ENCODE measurements at places on chromosomes 12 and 14. TPM values are rescaled to one million over a fixed set of nuclear protein-coding genes. Genes with fewer than 3 reads are reported as not detected.
A peak's percentile ranks its signal among the peaks of the same experiment; 100 is the strongest.

DNA sequence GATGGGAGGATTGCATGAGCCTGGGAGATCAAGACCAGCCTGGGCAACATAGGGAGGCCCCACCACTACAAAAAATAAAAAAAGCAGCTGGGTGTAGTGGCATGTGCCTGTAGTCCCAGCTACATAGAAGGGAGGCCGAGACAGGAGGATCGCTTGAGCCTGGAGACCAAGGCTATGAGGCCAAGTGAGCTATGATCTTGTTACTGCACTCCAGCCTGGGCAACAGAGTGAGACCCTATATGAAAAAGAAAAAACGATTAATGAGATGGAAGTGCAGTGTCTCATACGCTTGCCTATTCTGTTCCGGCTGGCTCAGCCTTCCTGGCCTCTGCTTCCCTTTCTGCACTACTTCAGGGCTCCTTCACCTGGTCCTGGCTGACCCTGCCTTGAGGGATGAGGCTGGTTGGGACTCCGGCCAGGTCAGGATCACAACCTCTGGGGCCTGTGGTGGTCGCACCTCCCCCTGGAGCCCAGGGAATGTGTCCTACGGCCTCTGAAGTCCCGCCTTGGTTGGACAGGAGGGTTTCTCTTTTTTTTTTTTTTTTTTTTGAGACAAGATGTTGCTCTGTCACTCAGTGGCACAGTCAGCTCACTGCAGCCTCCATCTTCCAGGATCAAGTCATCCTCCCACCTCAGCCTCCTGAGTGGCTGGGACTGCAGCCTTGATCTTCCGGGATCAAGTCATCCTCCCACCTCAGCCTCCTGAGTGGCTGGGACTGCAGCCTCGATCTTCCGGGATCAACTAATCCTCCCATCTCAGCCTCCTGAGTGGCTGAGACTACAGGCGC lies 10.7 kb downstream of the TEDC1 start:
- DNase-seq = no peak

GRCh38 chr14:51846631-51847488 lies 13.6 kb upstream of the GNG2 start:
- DNase-seq = peak; percentile 44

The A2ML1 gene
- polyA plus RNA-seq = 0.08 TPM

The TMEM116 gene
- 25.2 TPM for polyA plus RNA-seq

DNA sequence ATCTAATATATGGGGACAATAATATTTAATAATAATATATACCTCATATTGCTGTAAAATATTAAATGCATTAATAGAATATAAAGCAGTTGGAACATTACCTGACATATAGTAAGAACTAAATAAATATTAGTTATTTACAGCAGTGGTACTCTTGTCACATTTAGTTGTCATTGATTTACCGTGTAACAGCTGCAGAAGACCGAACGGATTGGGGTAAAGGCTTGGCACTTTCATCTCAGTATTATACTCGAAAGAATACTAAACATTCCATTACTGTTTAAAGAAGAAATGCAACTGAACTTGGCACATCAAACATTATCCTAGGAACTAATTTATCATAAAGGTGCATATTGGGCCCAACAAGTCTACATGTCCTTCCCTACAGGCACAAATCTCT lies 61.1 kb downstream of the ITPR2 start:
- DNase-seq = no peak

DNA sequence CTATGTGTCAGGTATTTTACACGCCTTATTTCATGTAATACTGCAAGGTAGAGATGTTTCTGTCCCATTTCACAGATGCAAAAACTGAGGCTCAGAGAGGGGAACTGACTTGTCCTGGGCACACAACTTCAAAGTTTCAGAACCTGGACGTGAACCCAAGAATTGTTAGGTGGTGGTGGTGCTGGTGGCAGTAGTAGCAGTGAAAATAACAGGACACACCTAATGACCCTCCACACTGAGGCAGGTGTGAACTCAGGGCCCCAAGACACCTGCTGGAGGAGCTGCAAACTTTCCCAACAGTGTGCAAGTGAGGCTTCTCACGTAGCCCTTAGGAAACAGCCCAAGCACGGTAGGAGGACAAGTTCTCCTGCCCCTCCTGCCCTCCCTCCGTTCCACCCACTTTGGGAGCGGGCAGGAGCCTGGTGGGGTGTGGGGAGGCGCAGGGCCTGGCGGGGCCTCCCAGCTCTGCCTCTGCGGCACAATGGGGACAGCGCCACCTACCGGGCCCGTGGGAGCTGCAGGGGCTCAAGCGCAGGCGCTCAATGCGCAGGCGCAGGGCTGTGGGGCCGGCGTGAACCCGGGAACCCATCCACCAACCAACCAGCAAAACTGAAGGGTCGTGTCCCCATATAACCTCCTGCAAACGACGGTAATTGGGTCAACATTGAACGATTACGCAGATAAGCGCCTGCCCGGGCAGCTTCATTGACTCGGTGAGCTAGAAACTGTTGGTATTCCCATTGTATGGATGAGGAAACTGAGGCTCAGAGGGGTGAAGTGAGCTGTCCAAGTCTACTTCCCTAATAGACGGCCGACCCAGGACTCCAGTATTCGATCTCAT lies 12.0 kb upstream of the TRPV4 start:
- peak; percentile 62 for DNase-seq

Measured in renal cortex interstitium (tissue), 15 donors.